K562 (cell line): ENCODE measurements at places on chromosomes 3 and 15. TPM values are rescaled to one million over a fixed set of nuclear protein-coding genes. Genes with fewer than 3 reads are reported as not detected.

Gene PATL2
- total RNA-seq = 0.60 and 0.86 TPM in 2 replicates

Gene RBPMS2
- 2.6 and 2.7 TPM in 2 replicates for total RNA-seq

GRCh38 chr15:85337425-85338074 lies 42.9 kb upstream of the AKAP13 start:
- H3K36me3 ChIP-seq = no peaks in the 10 kb centered on the region
- H3K4me3 ChIP-seq = no peak overlapping the region
- H3K27me3 ChIP-seq = peaks cover 8% of the 10 kb centered on the region
- no peak for DNase-seq
- H3K27ac ChIP-seq = no peak overlapping the region

- DNase-seq = no peak
- H3K4me3 ChIP-seq = no peak overlapping the region
- no peaks in the 10 kb centered on the region for H3K4me1 ChIP-seq
These were observed 448.9 kb upstream of the DPH6 start for GRCh38 chr15:35994876-35995275.

GRCh38 chr3:29452934-29453283 lies 172.0 kb downstream of the RBMS3 start:
- no peaks in the 10 kb centered on the region for H3K4me1 ChIP-seq
- DNase-seq = no peak
- H3K27ac ChIP-seq = no peak overlapping the region
- no peaks in the 10 kb centered on the region for H3K36me3 ChIP-seq
- H3K4me3 ChIP-seq = no peak overlapping the region

GRCh38 chr3:121654493-121655385 lies 6.0 kb downstream of the HCLS1 start:
- no peak for DNase-seq
- H3K4me1 ChIP-seq = no peaks in the 10 kb centered on the region
- no peaks in the 10 kb centered on the region for H3K27me3 ChIP-seq
- no peaks in the 10 kb centered on the region for H3K36me3 ChIP-seq
- no peak overlapping the region for H3K4me3 ChIP-seq
- no peak overlapping the region for H3K27ac ChIP-seq

- no peak overlapping the region for H3K27ac ChIP-seq
- no peak for DNase-seq
- H3K4me3 ChIP-seq = no peak overlapping the region
- no peaks in the 10 kb centered on the region for H3K36me3 ChIP-seq
- peaks cover 21% of the 10 kb centered on the region; the same call in 1 of the 2 replicates for H3K27me3 ChIP-seq
These were observed 190.9 kb downstream of the TJP1 start for GRCh38 chr15:29631076-29632070.
